ENCODE measurements at places on chromosomes 5 and 9.

- DNase-seq, result no peak
Observed at GRCh38 chr5:139745132-139745799, 50.3 kb upstream of the PSD2 start.

- DNase-seq, result no peak
Observed at GRCh38 chr9:6945816-6946215, 188.0 kb downstream of the KDM4C start.

DNA sequence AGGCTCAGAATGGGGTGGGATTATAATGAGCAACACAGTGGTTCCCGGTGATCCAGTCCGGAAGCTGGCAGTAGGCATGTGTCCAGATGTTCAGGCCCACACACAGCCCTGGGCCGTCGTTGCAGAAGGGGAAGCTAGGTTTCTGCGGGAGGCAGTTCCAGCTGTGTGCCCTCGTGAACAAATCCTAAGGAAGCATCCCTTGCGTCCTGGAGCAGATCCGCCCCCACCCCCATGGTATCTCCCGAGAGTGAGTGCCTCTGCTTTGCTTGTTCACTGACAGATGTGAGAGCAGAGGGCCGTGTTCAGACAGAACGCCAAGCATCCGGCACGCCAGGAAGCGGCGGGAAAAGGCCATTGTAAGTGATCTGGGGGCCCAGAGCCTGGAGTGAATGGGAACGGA, 104.8 kb downstream of the PDE6A start:
- no peak for DNase-seq

DNA sequence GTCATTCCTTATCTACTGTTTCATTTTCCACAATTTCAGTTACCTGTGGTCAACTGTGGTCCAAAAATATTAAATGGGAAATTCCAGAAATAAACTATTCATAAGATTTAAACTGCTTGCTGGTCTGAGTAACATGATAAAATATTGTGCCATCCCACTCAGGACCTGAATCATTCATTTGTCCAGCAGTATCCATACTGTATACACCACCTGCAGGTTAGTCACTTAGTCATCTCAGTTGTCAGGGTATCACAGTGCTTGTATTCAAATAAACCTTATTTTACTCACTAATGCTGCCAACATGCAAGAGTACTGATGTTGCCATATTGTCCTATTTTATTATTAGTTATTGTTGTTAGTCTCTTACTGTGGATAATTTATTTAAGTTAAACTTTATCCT, 139.7 kb downstream of the FBXO4 start:
- no peak for DNase-seq

- no peak for DNase-seq
Observed at GRCh38 chr5:109590799-109591198, 98.9 kb upstream of the MAN2A1 start.

DNA sequence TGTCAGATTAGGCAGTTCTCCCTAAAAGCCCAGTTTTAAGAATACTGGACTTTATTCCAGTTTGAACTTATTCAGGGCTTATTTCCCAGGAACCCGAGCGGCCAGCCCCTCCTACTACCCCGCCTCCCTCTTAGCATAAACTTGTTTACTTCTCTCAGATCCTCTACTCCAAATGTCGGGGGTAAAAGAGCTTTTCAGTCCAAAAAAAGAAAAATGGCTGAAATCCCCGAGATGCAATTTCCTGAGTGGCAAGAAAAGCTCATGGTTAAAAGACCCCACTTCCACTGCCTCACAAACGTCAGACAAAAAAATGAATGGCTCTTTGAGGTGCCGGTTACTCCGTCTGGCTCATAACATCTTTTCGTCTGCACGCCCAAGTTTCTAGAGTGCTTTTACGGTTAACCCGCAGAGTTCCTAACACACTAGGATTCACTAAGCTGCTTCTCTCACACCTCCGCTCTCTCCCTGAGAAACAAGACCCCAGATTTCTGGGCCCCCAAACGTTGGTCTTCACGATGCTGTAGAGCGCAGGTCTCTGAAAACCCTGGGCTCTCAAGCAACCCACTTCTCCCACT, 402 bp downstream of the BRD8 start:
- DNase-seq, result no peak

GRCh38 chr9:95132366-95133324, 184.9 kb downstream of the FANCC start:
- DNase-seq, result no peak

- DNase-seq, result no peak
Observed at GRCh38 chr9:122186777-122187470, 27.2 kb downstream of the MORN5 start.

DNA sequence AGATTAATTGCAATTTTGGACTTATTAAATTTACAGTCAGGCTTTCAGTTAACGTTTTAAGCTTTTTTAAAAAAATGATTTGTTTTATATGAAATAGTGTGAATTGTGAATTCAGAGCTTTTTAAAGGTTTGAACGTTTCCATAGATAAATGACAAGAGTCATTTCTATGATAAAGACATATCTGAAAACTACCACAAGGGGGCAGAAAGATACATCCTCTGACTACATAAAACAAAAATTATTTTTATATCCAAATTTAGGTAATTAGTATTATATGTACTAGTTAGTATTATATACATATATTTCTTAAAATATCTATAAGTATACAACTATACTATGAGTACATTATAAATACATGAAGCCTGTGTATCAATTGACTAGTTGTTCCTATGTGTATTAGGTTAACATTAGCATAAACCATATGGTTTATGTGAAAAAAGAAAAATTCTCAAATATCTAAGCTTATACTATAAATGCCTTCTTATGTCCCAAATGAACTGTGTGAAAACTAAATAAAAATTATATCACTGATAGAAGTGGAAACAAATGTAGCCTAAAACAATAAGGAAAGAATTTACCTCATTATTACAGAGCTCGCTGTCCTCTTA, 155.2 kb downstream of the MEF2C start:
- DNase-seq, result no peak

GRCh38 chr9:81211741-81212140, 477.6 kb downstream of the TLE1 start:
- DNase-seq, result no peak

- DNase-seq, result no peak
Observed at GRCh38 chr5:32645246-32645645, 59.9 kb downstream of the SUB1 start.

- no peak for DNase-seq
Observed at GRCh38 chr9:80664327-80665210, 1024.8 kb downstream of the TLE1 start.

DNA sequence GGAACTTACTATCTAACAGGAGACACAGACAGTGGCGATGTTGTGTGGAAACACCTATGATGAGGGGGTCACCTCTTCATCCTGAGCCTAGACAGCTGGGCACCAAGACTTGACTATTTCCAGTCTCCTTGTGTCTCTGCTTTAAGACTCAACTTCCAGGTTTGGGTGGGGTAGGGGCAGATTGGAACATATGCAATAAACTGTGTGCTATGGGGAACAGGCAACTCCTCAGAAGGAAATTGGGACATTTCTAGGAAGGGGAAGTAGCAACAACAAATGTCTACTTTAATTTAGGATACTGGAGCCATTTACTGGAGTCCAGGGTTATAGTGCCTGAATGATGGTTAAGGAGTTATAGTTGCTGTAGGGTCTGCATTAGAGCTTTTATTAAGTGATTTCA, 57.3 kb downstream of the FGF18 start:
- no peak for DNase-seq

DNA sequence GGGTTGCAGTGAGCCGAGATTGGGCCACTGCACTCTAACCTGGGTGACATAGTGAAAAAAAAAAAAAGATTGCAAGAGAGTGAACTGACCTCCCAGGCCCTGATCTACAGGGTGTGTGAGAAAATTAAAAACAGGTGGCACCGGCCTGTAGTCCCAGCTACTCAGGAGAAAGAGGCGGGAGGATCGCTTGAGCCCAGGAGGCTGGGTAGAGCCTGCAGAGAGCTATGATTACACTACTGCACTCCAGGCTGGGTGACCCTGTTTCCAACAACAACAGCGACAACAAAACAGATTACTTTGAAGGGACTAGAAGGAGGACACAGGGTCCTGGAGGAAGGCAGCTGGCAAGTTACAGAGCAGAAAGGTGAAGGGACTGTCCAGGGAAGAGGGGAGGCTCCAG, 42.2 kb upstream of the FABP6 start:
- no peak for DNase-seq

DNA sequence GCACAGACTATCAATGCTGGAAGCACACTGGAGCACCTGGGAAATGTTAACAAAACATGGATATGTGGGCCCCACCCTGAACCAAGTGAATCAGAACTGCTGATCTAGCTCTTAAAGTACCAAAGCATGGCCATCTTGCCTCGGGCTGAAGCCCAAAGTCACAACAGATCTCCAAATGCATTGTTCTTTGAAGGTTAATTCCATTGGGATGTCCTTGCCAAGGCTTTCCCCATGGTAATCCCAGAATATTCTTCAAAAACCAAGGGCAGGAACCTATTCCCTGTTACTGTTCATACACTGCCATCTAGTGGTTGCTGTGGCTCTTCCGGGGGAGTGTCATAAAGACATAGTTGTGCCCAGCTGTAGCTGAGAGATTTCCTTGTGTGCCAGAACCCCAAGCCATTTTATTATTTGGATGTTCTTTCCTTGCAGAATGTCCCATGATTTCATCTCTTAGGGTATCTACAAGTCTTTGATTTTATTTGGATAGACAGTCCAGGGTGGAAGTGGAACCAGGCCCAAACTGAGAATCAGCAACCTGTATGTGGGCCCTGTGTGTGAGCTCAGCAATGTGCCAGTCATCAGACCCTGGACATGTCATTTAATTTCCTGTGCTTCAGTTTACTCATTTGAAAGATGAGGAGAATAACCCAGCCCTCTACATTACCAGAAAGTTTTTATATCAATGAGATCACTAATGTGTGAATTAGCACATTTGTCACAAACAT, 290.0 kb downstream of the ACTL7B start:
- no peak for DNase-seq

- no peak for DNase-seq
Observed at GRCh38 chr5:93967923-93968322, 226.5 kb upstream of the POU5F2 start.

DNA sequence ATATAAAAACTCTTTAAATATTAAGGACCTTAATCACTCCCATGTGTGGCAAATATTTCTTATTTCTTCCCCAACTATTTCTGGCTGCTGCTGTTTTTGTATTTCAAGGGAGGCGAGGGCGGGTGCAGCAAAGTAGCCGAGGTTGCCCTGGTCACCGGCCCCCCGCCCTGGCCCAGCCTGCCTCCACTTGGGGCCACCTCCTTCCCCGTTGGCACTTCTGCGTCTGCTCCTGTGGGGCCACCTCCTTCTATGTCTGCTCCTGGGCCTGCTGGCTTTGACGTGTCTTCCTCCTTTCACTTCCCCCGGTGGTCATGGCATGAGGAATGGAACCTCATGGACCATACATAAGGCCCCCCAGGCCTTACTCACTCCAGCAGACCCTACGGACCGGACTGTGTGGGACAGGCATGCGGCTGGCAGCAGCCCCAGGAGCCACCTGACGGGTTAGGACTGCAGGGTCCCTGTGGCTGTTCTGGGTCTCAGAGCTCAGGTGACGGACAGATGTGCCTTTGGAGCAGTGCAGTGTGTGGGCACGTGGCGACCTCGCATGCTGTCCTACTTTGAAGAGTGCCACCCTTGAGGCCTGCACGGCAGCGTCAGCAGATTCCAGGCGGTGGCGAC, 5.8 kb upstream of the ENTPD8 start:
- no peak for DNase-seq

DNA sequence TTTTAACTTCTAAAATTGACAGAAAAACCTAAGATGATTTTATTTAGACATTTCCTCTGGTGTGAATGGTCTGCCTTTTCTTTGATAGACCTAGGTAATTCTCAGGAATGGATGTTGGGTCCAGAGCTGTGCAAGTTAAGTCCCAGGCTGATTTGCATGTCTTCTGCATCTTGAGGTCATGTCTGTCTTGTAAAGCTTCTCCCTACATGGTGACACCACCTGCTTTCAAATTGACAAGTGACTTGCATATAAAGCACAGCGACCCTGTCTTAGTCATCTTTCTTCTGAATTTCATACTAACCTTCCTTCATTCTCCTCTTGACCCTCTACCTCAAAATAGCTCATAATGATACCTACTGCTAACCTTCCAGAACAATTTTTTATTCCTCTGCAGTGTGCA, 29.2 kb downstream of the OSTF1 start:
- DNase-seq, result no peak

GRCh38 chr9:80954521-80954920, 734.8 kb downstream of the TLE1 start:
- no peak for DNase-seq

DNA sequence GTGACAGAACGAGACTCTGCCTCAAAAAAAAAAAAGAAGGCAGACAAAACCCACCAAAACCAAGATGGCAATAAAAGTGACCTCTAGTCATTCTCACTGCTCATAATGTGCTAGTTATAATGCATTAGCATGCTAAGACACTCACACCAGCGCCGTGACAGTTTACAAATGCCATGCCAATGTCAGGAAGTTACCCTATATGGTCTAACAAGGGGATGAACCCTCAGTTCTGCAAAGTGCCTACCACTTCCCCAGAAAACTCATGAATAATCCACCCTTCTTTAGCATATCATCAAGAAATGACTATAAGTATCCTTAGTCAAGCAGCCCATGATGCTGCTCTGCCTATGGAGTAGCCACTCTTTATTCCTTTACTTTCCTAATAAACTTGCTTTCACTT, 4.7 kb upstream of the BICD2 start:
- DNase-seq, result no peak

Measured in activated T-cell treated with anti-CD3 and anti-CD28 coated beads for 1 hour (primary cell).